ENCODE measurements at places on chromosomes 11 and 22.

- no peak for DNase-seq
These were observed 18.1 kb downstream of the P2RX3 start for GRCh38 chr11:57356268-57356667.

GRCh38 chr11:121536126-121536525, 83.4 kb upstream of the SORL1-AS1 start:
- DNase-seq: no peak

- no peak for DNase-seq
These were observed 82.9 kb upstream of the CRTAM start for GRCh38 chr11:122755409-122755808.

DNA sequence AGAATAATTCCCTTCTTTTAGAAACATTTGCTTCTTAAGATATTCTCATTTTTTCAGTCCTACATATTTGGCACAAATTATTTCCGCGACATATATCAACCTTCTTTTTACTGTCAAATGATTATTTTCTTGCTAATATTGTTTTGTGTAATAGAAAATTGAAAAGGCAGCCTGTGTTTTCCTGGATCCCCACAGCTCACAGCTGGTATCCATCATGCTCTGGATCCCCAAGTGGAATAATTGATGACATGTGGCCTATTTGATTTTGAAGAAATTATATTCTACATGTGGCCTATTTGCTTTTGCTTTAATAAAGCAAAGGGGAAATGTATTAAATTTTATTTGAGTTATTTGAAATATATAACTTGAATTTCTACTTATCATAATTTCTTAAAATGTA, 199.4 kb upstream of the LUZP2 start:
- DNase-seq: no peak

DNA sequence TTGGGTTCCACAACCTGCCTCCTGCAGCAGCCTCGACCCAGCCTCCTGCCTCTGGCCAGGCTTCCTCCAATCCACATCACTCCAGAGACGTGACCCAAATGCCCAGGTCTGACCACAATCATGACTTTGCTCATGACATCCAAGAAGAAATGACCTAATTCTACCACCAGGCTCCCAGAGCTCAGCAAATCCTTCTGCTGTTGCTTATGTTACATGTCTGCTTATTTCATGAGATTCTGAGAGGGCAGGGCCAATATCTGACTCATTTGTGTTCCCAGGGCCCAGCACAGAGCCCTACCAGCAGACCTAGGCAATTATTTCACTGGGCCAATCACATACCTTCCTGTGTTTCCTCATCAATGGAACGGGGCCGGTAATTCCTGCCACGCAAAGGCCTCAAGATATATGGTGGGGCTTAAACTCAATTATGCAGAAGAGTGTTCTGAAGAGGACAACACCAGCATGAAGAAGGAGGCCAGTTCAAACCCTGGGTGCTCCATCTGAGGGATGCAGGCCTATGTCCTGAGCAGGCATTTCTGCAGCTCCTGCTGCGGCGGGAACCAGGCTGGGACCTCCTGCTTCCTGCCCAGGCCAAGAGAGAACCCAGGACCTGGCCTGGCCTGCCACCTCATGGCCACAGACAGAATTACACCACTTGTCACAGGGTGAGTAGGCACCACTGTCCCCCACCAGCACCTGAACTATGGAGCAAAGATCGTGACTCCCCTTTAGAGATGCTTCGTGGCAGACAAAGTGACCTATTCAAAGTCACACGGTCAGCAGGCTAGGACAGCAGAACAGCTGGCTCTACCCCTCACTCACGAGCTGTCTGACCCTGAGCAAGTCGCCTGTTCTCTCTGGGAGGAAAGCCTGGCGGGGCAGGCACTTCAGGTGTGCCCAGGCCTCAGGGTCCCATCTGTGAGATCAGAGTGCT, 5.9 kb downstream of the CENPM start:
- DNase-seq: peak; percentile 91

DNA sequence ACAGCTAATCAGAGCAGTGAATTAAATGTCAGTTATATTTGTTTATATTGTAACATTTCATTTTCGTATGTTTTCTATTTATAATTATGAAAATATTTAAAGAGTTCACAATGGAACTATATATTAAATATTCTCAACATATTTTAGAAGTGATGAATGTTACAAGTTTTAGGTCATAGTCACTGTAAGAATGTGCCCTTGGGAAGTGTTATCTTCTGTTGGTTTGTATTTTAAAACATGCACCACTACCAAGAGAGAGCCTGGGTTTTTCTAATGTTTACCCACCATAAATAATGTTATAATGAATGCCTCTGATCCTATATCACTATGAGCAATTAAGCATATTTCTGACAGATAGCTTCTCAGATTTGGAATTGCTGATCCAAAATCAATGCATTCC, 171.0 kb downstream of the BCR start:
- DNase-seq: no peak

DNA sequence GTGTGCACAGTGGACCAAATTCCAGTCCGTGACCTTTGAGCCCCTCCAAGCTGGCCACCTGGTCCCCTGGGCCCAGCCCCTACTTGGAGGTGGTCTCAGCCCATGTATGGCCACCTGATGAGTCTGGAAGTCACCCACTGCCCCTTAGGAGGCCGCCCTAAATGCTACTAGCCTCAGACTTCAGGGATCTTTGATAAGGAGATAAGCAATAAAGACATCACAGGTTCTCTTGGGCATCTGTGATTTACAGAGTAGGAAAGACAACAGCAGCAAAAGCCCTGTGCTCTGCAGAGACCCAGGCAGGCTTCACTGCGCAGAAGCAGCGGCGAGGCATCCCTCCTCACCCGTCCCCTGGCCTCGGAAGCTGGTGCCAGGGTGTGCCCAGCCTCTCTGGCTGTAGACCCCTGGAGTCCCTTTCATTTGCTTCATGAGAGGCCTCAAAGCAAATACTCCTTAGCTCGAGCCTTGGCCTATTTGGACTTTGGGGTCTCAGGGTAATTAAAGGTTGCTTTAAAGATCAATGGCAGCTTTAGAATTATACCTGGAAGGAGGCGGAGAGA, 360.1 kb downstream of the TBC1D22A start:
- DNase-seq: no peak

DNA sequence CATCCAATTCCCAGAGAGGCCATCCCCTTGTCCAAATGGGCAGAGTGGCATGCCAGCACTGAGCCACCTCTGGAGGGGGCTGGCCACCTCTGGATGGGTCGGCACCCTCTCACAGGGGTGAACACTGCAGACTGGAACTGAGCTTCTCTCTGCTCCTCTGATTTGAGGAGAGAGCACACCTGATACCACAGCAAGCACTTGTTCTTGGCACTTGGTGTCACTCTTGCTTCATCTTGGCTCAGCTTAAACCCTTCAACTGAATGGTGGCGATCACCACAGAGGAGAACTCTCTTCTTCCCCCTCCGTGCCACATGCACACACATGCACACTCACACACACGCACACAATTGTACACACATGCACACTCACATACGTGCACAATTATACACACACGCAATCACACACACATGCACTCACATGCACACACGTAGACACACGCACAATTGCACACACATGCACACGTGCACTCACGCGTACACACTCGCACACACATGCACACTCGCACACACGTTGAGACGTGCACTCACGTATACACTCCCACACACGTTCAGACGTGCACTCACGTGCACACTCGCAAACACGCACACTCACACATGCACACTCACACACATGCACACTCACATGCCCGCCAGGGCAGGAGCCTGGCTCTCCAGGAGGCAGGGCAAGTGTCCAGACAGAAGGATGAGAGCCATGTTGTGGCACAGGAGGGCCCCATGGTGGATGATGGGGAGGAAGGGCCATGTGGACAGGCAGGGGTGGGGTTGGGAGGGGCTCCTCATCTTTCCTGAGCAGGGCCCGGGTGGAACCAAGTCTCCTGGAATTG, 23.4 kb downstream of the OVOL1 start:
- DNase-seq: no peak

DNA sequence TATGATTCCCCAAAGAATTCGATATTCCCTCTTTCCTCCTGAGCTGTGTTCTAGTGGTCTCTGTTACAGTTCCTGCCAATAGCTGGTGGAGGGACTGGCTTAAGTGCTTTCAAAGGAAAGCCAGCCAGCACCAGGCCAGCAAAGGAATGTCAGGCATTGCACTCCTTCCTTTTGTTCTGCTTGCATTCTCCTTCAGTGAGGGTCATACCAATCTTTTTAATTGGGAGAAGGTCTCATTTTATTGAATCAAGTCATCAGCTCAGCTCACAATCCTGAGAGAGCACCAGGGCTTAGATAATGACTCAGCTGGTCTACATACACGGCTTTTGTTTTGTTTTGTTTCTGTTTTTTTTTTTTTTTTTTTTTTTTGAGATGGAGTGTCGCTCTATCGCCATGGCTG, 222.9 kb downstream of the NAV2 start:
- DNase-seq: no peak

- peak; percentile 83 for DNase-seq
These were observed 11.8 kb downstream of the IL10RA start for GRCh38 chr11:117997823-117998579.

DNA sequence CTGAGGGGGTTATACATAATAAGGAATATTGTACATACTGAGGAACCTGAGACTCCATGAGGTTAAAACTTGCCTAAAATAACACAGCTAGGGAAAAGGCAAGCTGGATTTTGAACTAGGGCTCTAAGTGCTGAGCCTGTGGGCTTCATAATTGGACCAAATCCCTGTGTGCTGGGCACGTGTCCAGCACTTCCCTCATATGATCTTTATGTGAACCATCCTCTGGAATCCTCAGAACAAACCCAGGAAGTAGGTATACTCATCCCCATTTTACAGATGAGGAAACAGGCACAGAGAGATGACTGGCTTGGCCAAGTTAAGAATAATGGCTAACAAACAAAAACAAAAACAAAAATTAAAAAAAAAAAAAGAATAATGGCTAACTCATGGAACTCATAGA, 14.9 kb downstream of the RTN4RL2 start:
- no peak for DNase-seq
